ENCODE measurements at places on chromosomes 5 and 9.

- DNase-seq, result no peak
These were observed 51.1 kb downstream of the P4HA2 start for GRCh38 chr5:132176521-132176945.

GRCh38 chr9:26244661-26245451, 566.6 kb upstream of the TUSC1 start:
- no peak for DNase-seq

DNA sequence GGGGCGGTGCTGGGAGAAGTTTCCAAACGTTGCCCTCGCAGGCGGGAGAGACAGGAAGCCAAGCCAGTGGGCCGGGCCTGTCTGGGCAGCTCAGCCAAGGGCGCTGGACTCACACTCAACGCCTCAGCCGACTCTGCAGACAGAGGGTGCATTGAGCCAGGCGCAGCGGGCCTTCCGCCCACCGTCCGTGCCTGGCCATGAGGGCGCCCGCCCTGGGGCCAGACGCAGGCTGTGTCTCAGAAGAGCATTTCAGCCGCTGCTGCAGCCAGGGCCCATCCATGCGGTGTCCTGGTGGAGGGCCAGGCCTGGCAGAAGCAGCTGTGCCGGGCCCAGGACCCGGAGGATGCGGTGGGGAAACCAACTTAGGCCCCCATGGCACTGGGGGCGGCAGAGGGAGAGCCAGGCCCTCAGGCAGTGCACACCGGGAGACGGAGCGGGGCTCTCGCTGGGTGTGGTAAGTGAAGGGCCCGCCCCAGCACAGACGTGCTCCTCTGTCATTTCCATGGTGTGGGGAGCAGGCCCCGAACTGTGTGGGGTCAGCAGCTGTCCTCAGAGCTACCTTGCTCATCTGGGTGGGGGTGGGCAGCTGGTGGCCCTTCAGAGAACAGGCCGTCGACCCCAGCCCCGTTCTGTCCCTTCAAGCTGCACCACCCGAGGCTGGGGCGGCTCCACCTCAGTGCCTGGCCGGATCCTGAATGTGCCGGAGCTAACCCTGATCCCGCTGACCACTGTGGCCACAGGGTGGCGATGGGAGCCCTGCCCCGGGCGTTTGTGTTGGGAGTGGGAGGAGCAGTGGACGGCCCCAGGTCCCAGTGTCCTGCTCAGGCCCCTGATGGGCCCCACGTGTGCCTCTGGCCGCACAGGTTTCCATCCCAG, 18.0 kb downstream of the DNLZ start:
- DNase-seq, result no peak

DNA sequence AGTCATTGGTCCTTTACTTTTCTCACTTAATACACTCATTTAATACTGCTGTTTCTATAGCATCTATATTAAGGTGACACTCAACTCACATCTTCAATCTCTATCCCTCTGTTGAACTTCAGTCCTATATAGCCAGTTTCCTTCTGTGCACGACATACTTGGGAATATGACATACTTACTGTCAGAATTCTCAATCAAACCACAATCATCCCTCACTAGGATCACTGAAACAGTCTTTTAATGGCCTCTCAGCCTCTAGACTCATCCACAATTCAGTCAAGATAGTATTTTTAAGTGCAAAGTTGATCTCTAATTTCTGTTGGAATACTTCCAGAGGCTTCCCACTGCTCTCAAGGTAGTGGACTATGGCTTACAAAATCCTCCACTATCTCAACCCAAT, 251.0 kb upstream of the MEF2C start:
- no peak for DNase-seq

- DNase-seq, result no peak
These were observed 23.8 kb upstream of the DAB2 start for GRCh38 chr5:39448506-39449128.

GRCh38 chr5:147437161-147437596, 72.7 kb downstream of the DPYSL3 start:
- no peak for DNase-seq

- DNase-seq, result no peak
These were observed 120.0 kb upstream of the HMHB1 start for GRCh38 chr5:143691945-143692290.

- no peak for DNase-seq
These were observed 8.9 kb upstream of the ELOVL7 start for GRCh38 chr5:60852940-60853339.
